ENCODE measurements at places on chromosomes 16 and 17. TPM values are rescaled to one million over a fixed set of nuclear protein-coding genes. Genes with fewer than 3 reads are reported as not detected.

The SMCR8 gene
- 31.0 TPM for total RNA-seq

The ZNF764 gene
- total RNA-seq = 22.5 TPM

The PRDM7 gene
- total RNA-seq = not detected

The ZPBP2 gene
- 0.22 TPM for total RNA-seq

The SYNGR2 gene
- total RNA-seq = 112 TPM

The KLHL10 gene
- not detected for total RNA-seq

The C16orf92 gene
- not detected for total RNA-seq

The WIPF2 gene
- 26.8 TPM for total RNA-seq

The MEOX1 gene
- total RNA-seq = 0.47 TPM

Data from T-helper 1 cell treated with Interleukin-12 subunit alpha and Interleukin-12 subunit beta and Interleukin-4 antibody, amounts not matched to agents 30 ng/mL and 1 ng/mL, for 36 hours (primary cell).